Right atrium auricular region (tissue), 2 donors: ENCODE measurements at places on chromosomes 12 and 14. TPM values are rescaled to one million over a fixed set of nuclear protein-coding genes. Genes with fewer than 3 reads are reported as not detected.

- no peaks in the 10 kb centered on the region for H3K27me3 ChIP-seq
- DNase-seq: no peak
- H3K4me1 ChIP-seq: no peaks in the 10 kb centered on the region
- no peak overlapping the region for H3K4me3 ChIP-seq
Observed at GRCh38 chr14:99546234-99546879, 57.6 kb downstream of the CCDC85C start.

Gene CMA1
- not detected for total RNA-seq

DNA sequence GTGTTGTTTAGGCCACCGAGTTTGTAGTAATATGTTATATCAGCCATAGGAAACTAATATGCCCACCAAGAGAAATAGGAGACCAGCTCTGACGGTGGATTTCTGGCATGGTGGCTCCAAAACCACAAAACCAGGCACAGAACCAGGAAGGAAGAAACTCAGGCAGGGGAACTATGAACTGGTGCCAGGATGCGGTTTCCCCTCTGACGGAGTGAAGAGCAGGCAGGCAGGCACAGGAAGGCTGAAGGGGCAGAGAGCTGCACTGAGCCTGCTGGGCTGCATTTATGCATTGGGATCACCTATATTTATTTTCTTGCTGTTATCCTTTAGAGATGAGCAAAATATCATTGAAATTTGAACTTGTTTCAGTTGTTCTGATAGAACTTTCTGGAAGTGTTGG is 479.4 kb downstream of the VRK1 start:
- H3K27me3 ChIP-seq: no peaks in the 10 kb centered on the region
- H3K4me1 ChIP-seq: no peaks in the 10 kb centered on the region
- H3K4me3 ChIP-seq: no peak overlapping the region
- no peak for DNase-seq

- no peaks in the 10 kb centered on the region for H3K27me3 ChIP-seq
- no peaks in the 10 kb centered on the region for H3K4me1 ChIP-seq
- DNase-seq: no peak
Observed at GRCh38 chr12:98421316-98421715, 94.1 kb upstream of the TMPO start.

Gene GZMH
- total RNA-seq: not detected

Gene CLSTN3
- total RNA-seq: 8.3 TPM

Gene GALNT16
- total RNA-seq: 17.9 TPM

- H3K4me3 ChIP-seq: no peak overlapping the region
- no peaks in the 10 kb centered on the region for H3K27me3 ChIP-seq
- no peaks in the 10 kb centered on the region for H3K4me1 ChIP-seq
- H3K27ac ChIP-seq: no peak overlapping the region
Observed at GRCh38 chr12:76984566-76984965, 80.8 kb downstream of the E2F7 start.

- DNase-seq: no peak
- H3K4me3 ChIP-seq: no peak overlapping the region
- no peaks in the 10 kb centered on the region for H3K27me3 ChIP-seq
- no peaks in the 10 kb centered on the region for H3K4me1 ChIP-seq
- H3K36me3 ChIP-seq: no peaks in the 10 kb centered on the region
- H3K27ac ChIP-seq: no peak overlapping the region
Observed at GRCh38 chr12:3559601-3560294, 68.7 kb downstream of the PRMT8 start.

GRCh38 chr12:105220929-105221290 is 15.1 kb downstream of the APPL2 start:
- no peak overlapping the region for H3K4me3 ChIP-seq
- DNase-seq: no peak
- peaks cover 74% of the 10 kb centered on the region for H3K4me1 ChIP-seq
- H3K36me3 ChIP-seq: peaks cover 28% of the 10 kb centered on the region

DNA sequence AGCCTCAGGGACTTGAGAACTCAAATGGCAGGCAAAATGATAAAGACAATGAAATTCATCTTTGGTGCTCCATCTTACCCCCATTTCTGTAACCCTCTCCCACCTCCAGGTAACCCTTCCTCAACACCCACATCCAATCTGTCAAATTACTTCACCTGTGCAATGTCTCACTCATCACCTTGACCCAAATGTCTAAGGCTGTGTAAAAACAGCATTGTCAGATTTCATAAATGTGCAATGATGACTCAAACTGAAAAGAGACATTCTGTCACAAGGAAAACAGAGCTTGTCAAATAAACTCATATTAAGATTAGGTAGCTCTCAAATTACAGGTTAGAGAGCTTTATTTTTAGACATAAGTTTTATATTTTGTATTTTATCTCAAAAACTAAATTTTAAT is 19.9 kb upstream of the COCH start:
- no peaks in the 10 kb centered on the region for H3K36me3 ChIP-seq
- no peaks in the 10 kb centered on the region for H3K27me3 ChIP-seq
- DNase-seq: no peak
- no peak overlapping the region for H3K27ac ChIP-seq
- no peaks in the 10 kb centered on the region for H3K4me1 ChIP-seq
- H3K4me3 ChIP-seq: no peak overlapping the region

Gene IFT43
- 32.6 TPM for total RNA-seq

Gene OTX2
- not detected for total RNA-seq

Gene PLEKHG7
- total RNA-seq: not detected

Gene RSRC2
- total RNA-seq: 35.6 TPM

GRCh38 chr12:75602106-75602505 is 90.7 kb upstream of the KRR1 start:
- no peak overlapping the region for H3K27ac ChIP-seq
- DNase-seq: no peak
- H3K27me3 ChIP-seq: no peaks in the 10 kb centered on the region

Gene PRB2
- not detected for total RNA-seq

GRCh38 chr14:102279282-102279681 is 25.7 kb downstream of the MOK start:
- H3K4me1 ChIP-seq: no peaks in the 10 kb centered on the region
- DNase-seq: no peak
- H3K27ac ChIP-seq: no peak overlapping the region
- peaks cover 10% of the 10 kb centered on the region for H3K36me3 ChIP-seq

DNA sequence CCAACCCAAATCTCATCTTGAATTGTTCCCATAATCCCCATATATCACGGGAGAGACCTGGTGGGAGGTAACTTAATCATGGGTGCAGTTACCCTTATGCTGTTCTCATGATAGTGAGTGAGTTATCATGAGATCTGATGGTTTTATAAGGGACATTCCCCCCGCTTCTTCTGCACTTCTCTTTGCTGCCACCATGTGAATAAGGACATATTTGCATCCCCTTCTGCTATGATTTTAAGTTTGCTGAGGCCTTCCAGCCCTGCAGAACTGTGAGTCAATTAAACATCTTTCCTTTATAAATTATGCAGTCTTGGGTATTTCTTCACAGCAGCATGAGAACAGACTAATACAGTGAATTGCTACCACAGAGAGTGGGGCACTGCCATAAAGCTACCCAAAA is 179.1 kb downstream of the LRIG3 start:
- no peaks in the 10 kb centered on the region for H3K36me3 ChIP-seq
- no peak overlapping the region for H3K27ac ChIP-seq
- H3K4me3 ChIP-seq: no peak overlapping the region
- no peaks in the 10 kb centered on the region for H3K4me1 ChIP-seq
- no peaks in the 10 kb centered on the region for H3K27me3 ChIP-seq

- H3K27ac ChIP-seq: no peak overlapping the region
- no peak for DNase-seq
- H3K27me3 ChIP-seq: no peaks in the 10 kb centered on the region
- no peaks in the 10 kb centered on the region for H3K4me1 ChIP-seq
- no peak overlapping the region for H3K4me3 ChIP-seq
Observed at GRCh38 chr14:21215879-21216251, 53.4 kb downstream of the HNRNPC start.
